ENCODE measurements at places on chromosomes 5 and 9.
A peak's percentile ranks its signal among the peaks of the same experiment; 100 is the strongest.

DNA sequence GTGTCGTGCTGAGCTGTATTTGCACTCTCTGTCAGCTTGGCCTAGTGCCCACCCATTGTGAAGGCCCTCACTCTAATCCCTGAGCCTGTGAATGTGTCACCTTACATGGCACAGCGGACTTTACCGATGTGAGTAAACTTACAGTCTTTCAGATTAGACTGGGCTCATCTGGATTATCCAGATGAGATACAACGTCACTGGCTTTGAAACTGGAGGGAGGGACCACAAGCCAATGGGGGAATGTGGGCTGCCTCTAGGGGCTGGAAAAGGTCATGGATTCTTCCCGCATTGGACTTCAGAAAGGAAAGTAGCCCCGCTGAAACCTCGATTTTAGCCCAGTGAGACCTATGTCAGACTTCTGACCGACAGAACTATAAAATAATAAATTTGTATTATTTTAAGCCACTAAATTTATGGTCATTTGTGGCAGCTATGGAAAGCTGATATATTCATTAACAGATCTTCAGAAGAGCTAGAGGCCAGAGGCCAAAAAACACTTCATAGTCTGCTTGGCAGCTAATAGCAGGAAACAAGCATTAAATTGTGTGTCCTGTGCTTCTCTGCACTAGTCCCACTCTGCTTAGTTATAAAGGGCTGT is 139.0 kb upstream of the GAS1 start:
- no peak overlapping the region for H3K4me3 ChIP-seq
- H3K27ac ChIP-seq, result no peak overlapping the region
- H3K27me3 ChIP-seq, result no peaks in the 10 kb centered on the region
- DNase-seq, result no peak
- no peaks in the 10 kb centered on the region for H3K4me1 ChIP-seq

DNA sequence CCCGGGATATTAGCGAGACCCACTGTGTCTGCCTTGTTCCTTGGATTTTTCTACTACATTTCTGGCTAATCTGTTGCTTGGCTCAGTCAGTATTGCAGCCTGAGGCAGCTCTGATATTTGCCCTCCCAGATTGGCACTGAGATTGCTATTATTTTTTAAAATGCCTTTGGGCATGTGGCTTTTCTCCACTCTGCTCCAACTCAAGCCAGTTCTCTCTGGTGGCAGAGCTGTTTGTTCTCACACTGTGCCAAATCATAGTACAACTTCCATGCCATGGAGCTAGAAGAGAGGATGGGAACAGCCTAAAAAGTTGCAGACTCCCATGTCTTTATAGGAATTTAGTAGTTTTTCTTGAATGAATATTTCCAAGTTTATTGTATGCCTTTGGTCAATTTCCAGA is 155.9 kb upstream of the ATP10B start:
- DNase-seq, result no peak
- no peaks in the 10 kb centered on the region for H3K36me3 ChIP-seq
- no peaks in the 10 kb centered on the region for H3K27me3 ChIP-seq
- H3K4me3 ChIP-seq, result no peak overlapping the region
- no peaks in the 10 kb centered on the region for H3K4me1 ChIP-seq

- no peaks in the 10 kb centered on the region for H3K27me3 ChIP-seq
- peak overlapping the region; percentile 93 for H3K27ac ChIP-seq
- H3K4me1 ChIP-seq, result no peaks in the 10 kb centered on the region
Measured at GRCh38 chr5:75335952-75336614, 937 bp upstream of the HMGCR start.

- no peak overlapping the region for H3K4me3 ChIP-seq
- no peaks in the 10 kb centered on the region for H3K36me3 ChIP-seq
- H3K27ac ChIP-seq, result no peak overlapping the region
- DNase-seq, result no peak
Measured at GRCh38 chr5:190366-191035, 794 bp upstream of the LRRC14B start.

All from esophagus squamous epithelium (tissue), 5 donors.